ENCODE measurements at places on chromosomes 7 and 10.
A peak's percentile ranks its signal among the peaks of the same experiment; 100 is the strongest.

- DNase-seq: no peak
Measured at GRCh38 chr7:148037044-148037443, 553.5 kb upstream of the C7orf33 start.

DNA sequence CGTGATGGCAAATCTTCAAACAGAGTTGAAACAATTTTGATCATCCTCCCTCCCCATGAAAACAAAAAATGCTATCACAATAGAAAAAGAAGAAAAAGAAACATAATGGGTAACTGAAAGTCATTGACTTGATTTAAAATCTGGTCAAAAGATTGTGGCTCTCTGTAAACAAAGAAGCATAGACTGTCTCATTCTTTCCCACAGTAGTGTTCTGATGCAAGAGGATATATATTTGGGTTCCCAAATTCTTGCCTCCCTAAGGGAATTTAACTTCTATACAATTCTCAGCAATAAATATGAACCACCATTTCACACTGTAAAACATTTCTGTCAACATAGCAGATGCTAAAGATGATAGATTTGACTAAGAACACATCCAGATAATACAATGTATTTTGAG is 32.8 kb upstream of the MEOX2 start:
- no peak for DNase-seq

DNA sequence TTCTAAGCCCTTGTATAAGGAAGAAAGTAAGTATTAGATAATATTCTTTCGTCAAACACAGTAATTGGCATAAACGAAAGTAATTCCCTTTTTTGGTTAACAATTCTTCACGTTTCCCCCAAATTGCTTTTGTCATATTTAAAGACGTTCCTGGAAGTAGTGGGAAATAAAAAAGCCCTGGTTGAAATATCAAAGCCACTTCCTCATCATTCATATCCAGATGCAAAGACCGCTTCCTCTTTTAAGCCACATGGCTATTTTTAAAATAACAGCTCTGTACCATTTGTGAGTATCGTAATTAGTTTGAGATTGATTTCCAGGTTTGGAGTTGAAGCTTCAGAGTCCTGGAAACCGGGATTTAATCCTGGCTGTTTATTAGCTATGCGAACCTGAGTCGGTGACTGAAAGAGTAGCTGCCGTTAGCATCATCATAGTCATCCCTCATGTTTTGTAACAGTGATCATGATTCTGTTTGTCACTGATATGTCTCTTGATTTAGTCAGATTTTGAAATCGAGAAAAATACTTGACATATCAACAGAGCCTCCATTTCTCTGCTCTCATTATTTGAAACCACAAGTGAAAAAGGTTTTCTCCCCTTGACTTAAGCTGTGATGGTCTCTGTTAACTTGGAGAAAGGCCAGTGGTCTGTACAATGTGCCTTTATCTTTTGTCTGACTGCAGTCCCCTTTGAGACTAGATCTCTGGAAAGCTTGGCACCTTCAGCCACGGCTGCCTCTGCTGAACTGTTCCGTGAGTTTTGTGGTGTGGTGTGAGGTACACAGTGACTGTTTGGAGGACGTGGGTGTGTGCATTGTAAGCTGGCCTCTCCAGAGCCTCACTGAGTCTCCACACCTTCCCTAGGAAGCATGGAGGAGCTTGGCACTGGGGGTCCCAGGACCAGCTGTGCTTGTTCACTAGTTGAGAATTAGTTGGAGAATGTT is 18.1 kb downstream of the OPTN start:
- no peak for DNase-seq

GRCh38 chr10:93673791-93674190 is 28.6 kb downstream of the FRA10AC1 start:
- no peak for DNase-seq

GRCh38 chr10:1369197-1369596 is 313.0 kb downstream of the WDR37 start:
- no peak for DNase-seq

- peak; percentile 27 for DNase-seq
Measured at GRCh38 chr7:22895140-22895827, 72.6 kb upstream of the TOMM7 start.

Data from GM23248 (cell line).